ENCODE measurements at places on chromosomes 1 and 21.
A peak's percentile ranks its signal among the peaks of the same experiment; 100 is the strongest.

GRCh38 chr1:193729429-193729828 is 543.0 kb upstream of the B3GALT2 start:
- DNase-seq, result no peak

DNA sequence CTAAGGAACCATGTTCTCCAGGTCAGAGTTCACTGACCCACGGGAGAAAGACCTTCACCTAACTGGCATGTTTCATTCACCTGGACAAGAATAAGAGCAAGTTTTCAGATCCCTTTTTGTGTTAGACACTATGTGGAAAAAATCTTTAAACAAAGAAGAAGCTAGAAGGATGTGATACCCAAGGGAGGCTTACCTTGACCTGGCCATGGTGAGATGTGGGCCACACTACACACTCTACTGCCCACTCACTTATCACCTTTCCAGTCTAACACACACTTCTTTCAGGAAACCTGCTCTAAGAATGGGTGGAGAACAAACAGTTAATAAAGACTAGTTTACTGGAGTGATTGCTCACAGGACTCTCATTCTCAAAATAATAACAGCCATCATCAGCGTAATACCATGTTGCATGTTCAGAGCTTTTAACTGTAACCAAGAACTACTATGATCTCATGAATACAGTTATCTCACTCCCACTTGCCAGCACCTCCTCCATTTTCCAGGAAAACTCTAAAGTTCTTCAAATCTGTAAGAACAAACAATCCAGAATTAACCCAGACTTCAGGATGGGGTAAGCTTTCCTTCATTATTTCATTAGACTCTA is 1.4 kb downstream of the RGS8 start:
- DNase-seq, result no peak

DNA sequence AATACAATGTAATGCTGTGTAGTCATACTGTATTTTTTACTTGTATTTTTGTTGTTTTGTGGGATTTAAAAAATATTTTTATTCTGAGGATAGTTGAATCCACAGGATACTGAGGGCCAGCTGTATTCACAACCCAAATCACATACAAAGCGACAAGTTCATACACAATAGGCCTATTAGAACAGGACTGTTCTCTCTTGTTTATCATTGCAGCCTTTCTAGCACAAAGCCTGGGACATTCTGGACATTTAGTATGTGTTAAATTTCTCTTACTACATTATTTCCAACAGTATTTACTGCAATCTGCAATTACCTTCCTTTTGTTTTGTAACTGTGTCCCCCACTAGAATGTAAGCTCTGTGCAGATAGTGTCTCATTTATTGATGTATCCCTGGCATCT is 65.4 kb downstream of the SLC35A3 start:
- no peak for DNase-seq

DNA sequence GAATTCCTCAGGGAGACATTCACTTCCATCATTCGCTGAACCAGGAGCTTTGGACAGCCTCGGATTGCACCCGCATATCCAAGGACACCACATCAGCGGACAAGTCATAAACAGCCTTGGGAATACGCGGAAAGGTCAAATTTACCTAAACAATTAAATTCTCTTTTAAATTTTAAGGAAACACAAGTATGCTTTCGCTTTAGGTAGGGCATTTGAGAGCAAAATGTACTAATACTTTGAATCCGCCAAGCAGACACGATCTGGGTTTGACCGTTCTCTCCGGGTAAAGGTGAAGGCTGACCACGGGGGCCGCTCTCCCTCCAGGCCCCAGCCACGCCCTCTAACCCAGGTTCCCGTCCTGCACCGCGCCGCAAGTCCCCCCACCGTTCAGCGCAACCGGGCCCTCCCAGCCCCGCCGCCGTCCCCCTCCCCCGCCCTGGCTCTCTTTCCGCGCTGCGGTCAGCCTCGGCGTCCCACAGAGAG is 479 bp upstream of the ACADM start:
- DNase-seq, result peak; percentile 62

DNA sequence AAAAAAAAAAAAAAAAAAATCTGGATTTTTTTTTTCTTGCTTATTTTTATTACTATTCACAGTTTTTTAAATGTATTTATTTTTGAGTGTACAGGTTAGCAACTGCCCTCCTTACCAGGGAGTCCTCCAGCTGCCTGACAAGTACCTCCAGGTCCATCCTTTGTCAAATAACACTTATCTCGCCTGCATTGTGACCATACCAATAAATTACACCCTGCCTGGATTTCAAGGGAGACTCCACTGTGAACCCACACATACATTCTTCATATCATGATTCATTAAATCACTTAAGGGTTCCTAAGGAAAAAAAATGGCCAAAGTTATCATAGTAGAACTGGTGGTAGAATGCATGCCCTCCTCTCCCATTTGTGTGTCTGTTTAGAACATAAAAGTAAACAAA is 38.4 kb downstream of the EEIG2 start:
- DNase-seq, result no peak

DNA sequence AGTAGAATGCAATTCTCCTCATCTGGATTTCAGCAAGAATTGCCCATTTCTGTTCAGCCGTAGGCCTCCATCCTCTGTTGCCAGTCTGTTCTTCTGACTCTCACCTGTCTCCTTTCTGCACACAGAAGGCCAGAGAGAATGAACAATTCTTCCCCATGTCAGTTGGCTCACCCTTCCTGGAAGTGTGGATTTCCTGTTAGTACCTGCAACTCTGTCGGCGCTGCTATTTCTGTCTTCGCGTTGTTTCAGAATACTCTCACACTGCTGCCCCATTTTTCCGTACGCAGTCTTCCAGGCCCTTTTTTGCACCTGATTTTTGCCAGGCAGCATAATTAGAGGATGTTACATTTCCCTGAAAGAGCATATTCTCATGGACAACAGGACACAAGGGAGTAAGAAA is 200.7 kb downstream of the FGGY start:
- DNase-seq, result no peak

DNA sequence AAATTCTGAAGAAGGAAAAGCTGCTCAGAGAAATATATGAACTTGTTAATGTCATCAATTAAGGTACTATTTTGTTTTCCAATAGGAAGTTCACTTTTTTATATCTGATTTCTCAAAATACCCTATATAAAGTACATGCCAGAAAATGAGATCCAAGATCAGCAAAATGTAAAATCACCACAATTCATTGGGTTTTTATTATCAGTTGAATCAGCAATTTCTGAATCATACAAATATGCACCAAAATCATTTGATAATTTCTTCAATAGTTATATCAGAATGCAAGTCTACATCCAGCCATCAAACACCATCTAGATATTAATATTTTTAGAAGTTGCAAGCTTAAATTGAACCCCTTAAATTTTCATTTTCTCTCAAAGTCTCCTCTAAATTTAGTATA is 1293.4 kb upstream of the NCAM2 start:
- no peak for DNase-seq

GRCh38 chr1:204469304-204469703 is 25.3 kb downstream of the PIK3C2B start:
- no peak for DNase-seq

GRCh38 chr1:2233468-2233867 is 5.3 kb downstream of the SKI start:
- DNase-seq, result no peak

GRCh38 chr1:5973771-5974170 is 18.5 kb downstream of the NPHP4 start:
- DNase-seq, result no peak

- no peak for DNase-seq
These were observed 116.2 kb downstream of the HMCN1 start for GRCh38 chr1:185850366-185850765.

DNA sequence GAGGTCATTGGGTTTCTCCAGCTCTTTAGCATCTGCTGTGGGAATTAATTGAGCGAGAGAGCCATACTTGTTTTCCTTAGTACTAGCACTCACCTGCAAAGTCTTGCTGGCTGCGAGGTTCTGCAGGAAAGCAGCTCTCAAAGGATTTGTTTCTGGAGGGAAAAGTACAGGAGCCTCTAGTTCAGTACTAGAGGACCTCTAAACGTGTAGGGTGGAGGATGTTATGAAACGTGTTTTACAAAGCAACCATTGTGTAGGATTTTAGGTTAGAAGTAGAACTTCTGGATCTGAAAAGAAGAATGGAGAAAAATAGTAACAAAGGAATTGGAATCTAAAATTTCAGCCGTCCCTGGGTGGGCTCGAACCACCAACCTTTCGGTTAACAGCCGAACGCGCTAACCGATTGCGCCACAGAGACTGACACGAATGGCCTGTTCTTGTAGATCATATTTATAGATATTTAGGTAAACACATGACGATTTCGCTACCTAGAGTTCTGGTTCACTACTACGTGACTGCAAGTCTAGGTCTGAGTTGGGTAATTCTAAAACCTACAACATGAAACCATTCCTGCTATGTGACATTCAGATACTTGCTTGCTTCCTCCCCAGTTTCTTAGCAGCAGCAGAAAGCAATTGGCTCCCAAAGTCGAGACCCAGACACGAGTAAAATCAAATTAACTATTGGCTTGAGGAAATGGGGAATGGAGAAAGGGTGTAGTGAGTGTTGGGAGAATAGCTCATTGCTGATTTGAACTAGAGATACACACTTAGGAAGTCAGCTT is 60.2 kb upstream of the CFAP126 start:
- DNase-seq, result peak; percentile 6

- DNase-seq, result no peak
These were observed 49.9 kb downstream of the DISC1 start for GRCh38 chr1:231676487-231676886.

DNA sequence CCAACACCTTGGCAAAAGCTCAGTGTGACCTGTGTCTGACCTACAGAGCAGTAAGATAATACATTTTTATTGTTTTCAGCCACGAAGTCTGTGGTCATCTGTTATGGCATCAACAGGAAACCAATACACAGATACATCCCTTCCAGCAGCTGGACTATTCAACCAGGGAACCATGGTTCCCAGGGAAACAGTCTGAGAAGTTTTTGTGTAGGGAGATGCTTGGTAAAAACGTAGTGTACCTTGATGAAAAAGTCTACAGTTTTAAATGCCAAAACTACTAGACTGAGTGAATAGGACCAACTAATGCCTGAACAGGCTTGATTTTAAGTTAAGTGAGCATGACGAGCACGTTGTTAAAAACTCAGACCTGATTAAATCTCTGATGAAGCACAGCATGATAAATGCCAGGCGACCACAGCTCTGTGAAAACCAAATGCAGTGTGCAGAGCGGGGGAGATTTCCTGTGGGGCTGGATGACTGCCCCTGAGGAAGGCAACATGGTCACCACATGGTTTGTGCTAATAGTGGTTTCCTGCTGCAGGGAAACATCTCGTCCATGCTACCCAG is 228.9 kb downstream of the TNR start:
- peak; percentile 2 for DNase-seq

DNA sequence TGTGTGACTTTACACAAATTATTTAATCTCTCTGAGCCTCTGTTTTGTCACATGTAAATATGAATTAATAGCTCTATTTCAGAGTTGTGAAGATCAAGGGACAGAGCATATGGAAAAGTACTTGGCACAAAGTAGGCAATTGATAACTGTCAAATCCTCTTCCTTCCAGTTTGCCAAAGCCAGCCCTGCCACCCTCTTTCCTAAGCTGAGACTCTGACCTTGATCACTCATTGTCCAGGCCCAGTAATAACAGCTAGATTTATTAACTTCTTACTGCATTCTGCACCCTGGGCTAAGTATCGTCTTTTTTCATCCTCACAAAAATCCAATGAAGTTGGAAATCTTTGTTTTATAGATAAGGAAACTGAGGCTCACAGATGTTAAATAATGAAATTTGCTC is 70.8 kb upstream of the ATP1A1 start:
- DNase-seq, result no peak

DNA sequence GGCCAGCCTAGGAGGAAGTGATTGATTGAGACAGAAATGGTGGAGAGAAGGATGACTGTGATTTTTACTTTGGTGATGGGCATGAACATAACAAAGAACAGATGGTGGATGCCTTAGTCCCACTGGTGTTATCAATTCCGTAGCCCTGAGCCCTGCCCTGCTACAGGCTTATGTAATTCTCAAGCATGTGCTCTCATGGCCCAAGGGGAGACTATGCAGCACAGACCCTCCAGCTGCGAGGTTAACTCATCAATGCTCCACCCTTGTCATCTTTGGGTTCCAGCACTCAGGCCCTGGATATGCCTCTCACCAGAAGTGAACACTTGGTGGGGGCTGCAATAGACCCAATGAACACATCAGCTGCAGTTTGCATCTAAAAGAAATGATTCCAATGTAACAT is 62.7 kb upstream of the LRRC8D start:
- DNase-seq, result no peak

DNA sequence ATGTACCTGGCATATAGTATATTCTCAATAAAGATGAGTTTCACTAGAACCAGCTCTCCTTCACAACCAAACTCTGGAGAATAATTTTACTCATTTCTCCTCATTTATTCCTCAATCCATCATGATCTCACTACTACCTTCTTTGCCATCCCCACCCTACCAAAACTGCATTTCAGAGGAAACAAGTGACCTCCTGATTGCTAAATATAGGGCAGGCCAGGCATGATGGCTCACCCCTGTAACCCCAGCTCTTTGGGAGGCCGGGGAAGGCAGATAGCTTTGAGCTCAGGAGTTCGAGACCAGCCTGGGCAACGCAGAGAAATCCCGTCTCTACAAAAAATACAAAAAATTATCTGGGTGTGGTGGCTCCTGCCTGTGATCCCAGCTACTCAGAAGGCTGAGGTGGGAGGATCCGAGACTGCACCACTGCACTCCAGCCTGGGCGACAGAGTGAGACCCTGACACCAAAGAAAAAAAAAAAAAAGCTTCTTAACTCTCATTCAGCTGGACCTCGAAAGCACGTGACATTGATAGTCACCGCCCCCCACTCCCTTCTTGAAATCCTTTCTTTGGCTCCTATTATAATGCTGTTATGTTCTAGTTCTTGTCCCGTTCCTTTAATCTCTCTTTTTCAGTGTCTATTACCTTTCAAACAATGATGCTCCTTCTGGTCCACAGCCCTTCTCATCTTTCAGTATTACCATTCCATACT is 2.1 kb downstream of the TESK2 start:
- no peak for DNase-seq

DNA sequence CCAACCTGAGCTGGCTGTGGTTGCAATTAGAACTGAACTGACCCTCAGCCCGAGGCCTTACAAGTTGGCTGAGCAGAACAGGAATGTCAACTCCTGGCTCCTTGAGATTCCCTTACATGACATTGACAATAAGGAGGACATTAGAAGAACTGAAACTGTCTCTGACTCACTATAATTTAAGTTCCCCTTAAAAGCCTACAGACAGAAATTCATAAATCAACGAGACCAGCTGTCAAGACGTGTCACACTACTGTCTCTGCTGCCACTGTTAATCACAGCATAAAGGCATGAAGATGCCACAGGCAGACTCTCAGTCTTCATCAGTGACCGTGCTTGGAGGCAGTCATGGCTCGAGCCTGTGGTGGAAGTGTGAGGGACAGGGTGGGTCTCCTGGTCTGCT is 168.8 kb downstream of the GABPA start:
- DNase-seq, result peak; percentile 6

DNA sequence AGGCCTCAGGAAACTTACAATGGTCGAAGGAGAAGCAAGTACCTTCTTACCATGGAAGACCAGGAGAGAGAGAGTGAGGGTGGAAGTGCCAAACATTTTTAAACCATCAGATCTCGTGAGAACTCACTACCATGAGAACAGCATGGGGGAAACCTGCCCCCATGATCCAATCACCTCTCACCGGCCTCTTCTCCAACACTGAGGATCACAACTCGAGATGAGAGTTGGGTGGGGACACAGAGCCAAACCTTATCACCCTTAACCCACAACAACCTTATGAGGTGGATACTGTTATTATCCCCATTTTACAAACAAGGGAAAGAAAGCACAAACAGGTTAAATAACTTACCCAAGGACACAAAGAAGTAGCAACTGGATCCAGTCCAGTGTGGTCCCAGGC is 80.5 kb downstream of the MPZL1 start:
- DNase-seq, result no peak

- DNase-seq, result no peak
These were observed 73.4 kb downstream of the RABGAP1L start for GRCh38 chr1:174232761-174233160.
